ENCODE measurements at places on chromosomes 2 and 18. TPM values are rescaled to one million over a fixed set of nuclear protein-coding genes. Genes with fewer than 3 reads are reported as not detected.
A peak's percentile ranks its signal among the peaks of the same experiment; 100 is the strongest.

DNA sequence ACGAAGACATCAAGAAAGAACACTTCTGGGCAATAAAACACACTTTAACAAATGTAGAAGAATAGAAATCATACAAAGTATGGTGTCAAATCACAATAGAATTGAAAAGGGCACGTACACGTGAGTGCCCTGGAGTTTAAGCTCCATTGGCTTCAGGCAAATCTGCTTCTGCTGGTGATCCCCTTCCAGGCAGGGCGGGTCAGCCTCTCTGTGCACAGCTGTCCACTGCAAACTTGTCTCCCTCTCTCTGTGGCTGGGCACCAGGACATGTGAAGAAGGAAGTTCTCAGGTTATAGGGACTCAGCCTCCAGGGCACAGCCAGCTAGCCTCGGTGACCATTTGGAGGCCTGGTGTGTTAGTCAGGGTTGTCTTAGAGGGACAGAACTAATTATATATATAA lies 66.0 kb downstream of the ST3GAL5 start:
- no peak overlapping the region for H3K4me3 ChIP-seq
- no peaks in the 10 kb centered on the region for H3K36me3 ChIP-seq
- peaks cover 54% of the 10 kb centered on the region for H3K27me3 ChIP-seq

DNA sequence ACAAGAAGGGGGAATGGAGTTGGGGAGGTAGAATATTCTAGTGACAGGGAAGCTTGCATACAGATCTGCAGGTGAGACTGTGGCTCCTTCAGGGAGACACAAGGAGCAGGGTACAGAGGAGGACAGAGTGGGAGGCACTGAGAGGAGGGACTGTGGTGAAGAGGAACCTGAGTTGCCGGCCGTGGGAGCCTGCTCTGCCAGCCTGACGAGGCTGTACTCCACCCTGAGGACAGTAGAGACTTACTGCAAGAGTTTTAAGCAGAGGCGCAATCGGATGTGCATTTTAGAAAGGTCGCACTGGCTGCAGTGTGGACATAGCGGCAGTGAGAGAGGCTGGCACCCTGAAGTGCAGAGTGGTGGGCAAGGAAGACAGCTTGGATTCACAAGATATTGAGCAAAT lies 185.8 kb downstream of the GFPT1 start:
- no peaks in the 10 kb centered on the region for H3K4me1 ChIP-seq
- no peaks in the 10 kb centered on the region for H3K27me3 ChIP-seq
- no peak for DNase-seq
- H3K36me3 ChIP-seq, result no peaks in the 10 kb centered on the region
- H3K27ac ChIP-seq, result no peak overlapping the region

GRCh38 chr2:226660526-226660925 lies 139.1 kb downstream of the IRS1 start:
- H3K27ac ChIP-seq, result no peak overlapping the region
- H3K4me3 ChIP-seq, result no peak overlapping the region
- no peaks in the 10 kb centered on the region for H3K36me3 ChIP-seq

- no peak overlapping the region for H3K27ac ChIP-seq
- peaks cover 8% of the 10 kb centered on the region for H3K4me1 ChIP-seq
- no peak overlapping the region for H3K4me3 ChIP-seq
- peaks cover 6% of the 10 kb centered on the region for H3K36me3 ChIP-seq
- H3K27me3 ChIP-seq, result no peaks in the 10 kb centered on the region
Measured at GRCh38 chr2:127355407-127356008, 32.3 kb downstream of the MAP3K2 start.

DNA sequence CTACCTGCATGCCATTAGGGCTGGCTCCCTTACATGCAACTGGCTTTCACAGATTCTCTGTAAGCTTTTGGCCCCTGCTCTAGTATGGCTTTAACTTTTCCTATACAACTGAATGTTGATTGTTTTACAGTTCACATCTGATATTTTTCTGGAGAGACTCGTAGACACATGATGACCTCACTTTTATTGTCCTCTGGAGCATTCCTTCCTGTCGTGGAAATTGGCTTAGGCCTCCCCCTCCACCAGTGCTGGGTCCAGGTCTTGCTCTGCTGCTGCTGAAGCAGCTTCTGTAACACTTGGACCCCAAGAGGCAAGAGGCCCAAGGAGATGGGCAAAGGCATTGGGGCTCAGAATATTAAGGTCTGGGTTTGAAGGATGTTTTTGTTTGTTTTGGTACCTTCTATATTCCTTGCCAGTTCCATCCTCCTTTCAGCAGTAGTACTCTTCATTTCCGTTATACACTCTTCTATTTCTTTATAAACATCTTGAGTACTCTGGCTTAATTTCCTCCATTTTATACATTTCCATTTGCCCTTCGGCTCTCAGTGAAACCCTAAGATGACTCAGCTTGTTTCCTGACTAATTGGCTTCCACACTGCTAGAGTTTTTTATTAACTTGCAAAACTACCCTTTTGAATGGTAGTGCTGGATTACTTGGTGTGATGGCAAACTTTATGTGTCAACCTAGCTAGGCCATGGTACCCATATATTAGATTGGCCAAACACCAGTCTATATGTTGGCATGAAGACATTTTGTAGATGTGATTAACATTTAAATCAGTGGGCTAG lies 219.8 kb downstream of the CDCA7 start:
- H3K4me1 ChIP-seq, result peaks cover 63% of the 10 kb centered on the region
- H3K27me3 ChIP-seq, result no peaks in the 10 kb centered on the region
- no peak for DNase-seq
- peak overlapping the region; percentile 95 for H3K27ac ChIP-seq
- no peak overlapping the region for H3K4me3 ChIP-seq

DNA sequence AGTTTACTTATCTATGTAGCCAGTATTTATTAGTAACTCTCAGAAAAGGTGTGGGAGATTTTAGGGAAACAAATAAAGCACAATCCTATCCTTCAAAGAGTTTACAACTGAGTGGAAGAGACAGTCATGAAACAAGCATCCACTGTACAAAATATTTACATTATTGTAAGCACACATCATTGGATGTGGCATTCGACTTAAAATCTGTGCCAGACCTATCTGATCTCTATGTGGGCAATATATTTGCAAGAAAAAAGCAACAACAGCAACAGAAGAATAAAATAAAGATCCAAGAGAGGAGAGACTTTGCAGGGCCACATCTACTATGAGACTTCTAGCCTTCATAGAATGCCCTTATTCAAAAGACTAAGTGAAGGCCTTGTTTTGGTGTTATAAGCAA lies 882.1 kb upstream of the PIK3C3 start:
- DNase-seq, result no peak
- H3K4me3 ChIP-seq, result no peak overlapping the region
- peaks cover 14% of the 10 kb centered on the region for H3K4me1 ChIP-seq
- H3K27me3 ChIP-seq, result no peaks in the 10 kb centered on the region

DNA sequence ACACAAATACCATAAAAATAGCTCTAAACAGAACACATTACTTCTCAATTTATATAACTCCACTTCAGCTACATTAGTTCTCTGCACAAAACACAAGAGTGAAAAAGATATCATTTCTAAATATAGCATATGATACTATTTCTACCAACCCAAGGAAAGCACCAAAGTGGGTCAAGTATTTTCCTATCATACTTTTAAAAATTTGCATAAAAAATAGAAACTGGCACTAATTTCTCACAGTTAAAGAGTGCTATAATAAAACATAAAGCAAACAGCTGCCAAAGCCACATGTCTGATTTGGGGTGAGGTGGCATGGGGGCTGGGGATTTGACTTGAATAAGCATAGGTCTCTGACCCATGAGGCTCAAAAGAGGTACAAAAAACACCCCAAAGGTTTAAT lies 61.5 kb downstream of the BARD1 start:
- H3K27ac ChIP-seq, result no peak overlapping the region
- H3K4me3 ChIP-seq, result no peak overlapping the region
- H3K36me3 ChIP-seq, result peaks cover 10% of the 10 kb centered on the region
- H3K27me3 ChIP-seq, result no peaks in the 10 kb centered on the region
- DNase-seq, result no peak

DNA sequence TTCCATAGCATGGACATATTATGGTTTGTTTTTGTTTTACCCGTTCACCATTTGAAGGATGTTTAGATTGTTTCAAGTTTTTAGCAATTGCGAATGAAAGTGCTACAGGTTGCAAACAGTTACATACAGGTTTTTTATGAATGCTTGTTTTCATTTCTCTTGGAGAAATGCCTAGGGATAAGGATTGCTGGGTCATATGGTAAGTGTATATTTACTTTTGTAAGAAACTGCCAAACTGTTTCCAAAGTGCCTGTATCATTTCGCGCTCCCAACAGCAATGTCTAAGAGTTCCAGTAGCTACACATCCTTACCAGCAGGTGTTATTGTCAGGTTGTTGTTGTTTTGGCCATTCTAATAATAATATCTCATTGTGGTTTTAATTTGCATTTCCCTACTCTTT lies 251.7 kb downstream of the PHLPP1 start:
- no peak for DNase-seq
- no peaks in the 10 kb centered on the region for H3K27me3 ChIP-seq
- no peak overlapping the region for H3K4me3 ChIP-seq
- peaks cover 7% of the 10 kb centered on the region for H3K36me3 ChIP-seq

DPYSL5 gene
- not detected for total RNA-seq

- no peaks in the 10 kb centered on the region for H3K27me3 ChIP-seq
- no peak for DNase-seq
- H3K4me1 ChIP-seq, result no peaks in the 10 kb centered on the region
- no peak overlapping the region for H3K27ac ChIP-seq
- no peaks in the 10 kb centered on the region for H3K36me3 ChIP-seq
Measured at GRCh38 chr18:46060359-46060841, 11.7 kb downstream of the PSTPIP2 start.

DNA sequence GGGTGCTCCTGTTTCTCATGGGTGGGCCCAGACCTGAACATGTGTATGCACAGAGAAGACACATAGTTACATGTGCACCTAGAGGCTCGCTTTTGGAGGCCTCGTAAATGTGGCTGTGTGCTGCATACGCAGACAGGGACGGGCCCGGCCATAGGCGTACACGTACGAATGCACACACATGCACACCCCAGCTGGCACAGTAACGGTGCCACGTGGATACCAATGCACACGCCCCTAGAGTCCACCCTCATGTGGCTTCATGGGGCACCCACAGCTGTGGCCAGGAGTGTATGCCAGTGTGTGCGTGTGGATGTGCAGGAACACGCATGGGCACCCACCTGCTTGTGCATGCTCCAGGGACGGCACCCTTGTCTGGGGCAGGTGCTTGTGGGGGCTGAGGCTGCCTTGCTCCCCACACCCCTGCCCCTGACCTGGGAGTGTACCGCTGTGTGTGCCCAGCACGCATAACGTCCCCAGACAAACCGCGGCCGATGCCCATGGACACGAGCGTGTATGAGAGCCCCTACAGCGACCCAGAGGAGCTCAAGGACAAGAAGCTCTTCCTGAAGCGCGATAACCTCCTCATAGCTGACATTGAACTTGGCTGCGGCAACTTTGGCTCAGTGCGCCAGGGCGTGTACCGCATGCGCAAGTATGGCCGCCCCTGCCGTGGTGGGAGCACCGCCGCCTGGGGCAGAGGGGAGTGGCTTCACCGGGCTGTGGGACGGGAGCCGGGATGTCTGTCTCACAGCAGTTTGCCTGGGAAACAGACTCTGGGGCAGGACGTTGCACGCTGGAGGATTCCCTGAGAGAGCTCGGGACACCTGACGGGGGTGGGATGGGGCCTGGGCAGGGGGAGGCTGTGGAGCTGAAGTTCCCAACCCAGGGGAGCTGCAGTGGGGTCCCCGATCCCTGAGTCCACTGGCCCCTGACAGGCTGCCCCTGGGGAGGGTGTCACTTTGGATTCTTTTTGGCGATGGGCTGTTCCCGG lies 21.0 kb downstream of the ZAP70 start:
- peaks cover 5% of the 10 kb centered on the region for H3K4me1 ChIP-seq
- H3K36me3 ChIP-seq, result no peaks in the 10 kb centered on the region
- no peak for DNase-seq
- no peak overlapping the region for H3K4me3 ChIP-seq
- H3K27ac ChIP-seq, result no peak overlapping the region

- H3K27me3 ChIP-seq, result no peaks in the 10 kb centered on the region
- no peak for DNase-seq
- H3K27ac ChIP-seq, result no peak overlapping the region
- H3K4me1 ChIP-seq, result no peaks in the 10 kb centered on the region
- no peaks in the 10 kb centered on the region for H3K36me3 ChIP-seq
- H3K4me3 ChIP-seq, result no peak overlapping the region
Measured at GRCh38 chr18:61653823-61654551, 238.8 kb downstream of the RNF152 start.

GNLY gene
- total RNA-seq, result not detected

GRCh38 chr2:2328848-2329247 lies 2.2 kb downstream of the MYT1L start:
- H3K27ac ChIP-seq, result no peak overlapping the region
- DNase-seq, result no peak
- no peak overlapping the region for H3K4me3 ChIP-seq
- H3K36me3 ChIP-seq, result no peaks in the 10 kb centered on the region
- no peaks in the 10 kb centered on the region for H3K4me1 ChIP-seq

GRCh38 chr18:63890950-63891304 lies 3.4 kb downstream of the SERPINB2 start:
- no peak overlapping the region for H3K4me3 ChIP-seq
- peaks cover 43% of the 10 kb centered on the region for H3K36me3 ChIP-seq
- no peaks in the 10 kb centered on the region for H3K27me3 ChIP-seq
- H3K4me1 ChIP-seq, result peaks cover 22% of the 10 kb centered on the region
- DNase-seq, result no peak

PROM2 gene
- total RNA-seq, result 24.7 TPM

GRCh38 chr2:76977846-76978727 lies 544.1 kb downstream of the LRRTM4 start:
- no peaks in the 10 kb centered on the region for H3K36me3 ChIP-seq
- no peak overlapping the region for H3K4me3 ChIP-seq
- no peak for DNase-seq
- no peaks in the 10 kb centered on the region for H3K27me3 ChIP-seq

ARHGEF4 gene
- 5.9 TPM for total RNA-seq
